Stimulated activated CD4-positive, alpha-beta T cell treated with anti-CD3 and anti-CD28 coated beads, Interleukin-12 subunit alpha, Interleukin-12 subunit beta, amount 100 ng/mL, for 24 hours (primary cell): ENCODE measurements at places on chromosomes 1 and 21.

DNA sequence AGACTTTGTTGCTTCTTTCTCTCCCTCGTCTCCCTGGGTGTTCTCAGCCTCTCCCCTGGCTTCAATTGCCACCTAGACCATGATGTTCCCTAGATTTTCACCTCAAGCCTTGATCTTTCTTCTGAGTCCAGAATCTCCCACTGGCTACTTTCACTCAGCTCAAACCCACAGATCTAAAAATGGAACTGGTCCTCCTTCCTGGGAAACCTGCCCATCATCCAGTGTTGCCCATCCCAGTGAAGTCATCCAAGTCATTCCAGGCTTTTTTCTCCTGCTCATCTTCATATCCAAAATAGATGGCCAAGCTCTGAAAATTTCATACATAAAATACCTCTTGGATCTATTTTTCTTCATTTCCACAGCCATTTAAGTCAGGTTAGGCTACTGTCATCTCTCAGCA is 347.4 kb downstream of the KCNH1 start:
- DNase-seq, result no peak

DNA sequence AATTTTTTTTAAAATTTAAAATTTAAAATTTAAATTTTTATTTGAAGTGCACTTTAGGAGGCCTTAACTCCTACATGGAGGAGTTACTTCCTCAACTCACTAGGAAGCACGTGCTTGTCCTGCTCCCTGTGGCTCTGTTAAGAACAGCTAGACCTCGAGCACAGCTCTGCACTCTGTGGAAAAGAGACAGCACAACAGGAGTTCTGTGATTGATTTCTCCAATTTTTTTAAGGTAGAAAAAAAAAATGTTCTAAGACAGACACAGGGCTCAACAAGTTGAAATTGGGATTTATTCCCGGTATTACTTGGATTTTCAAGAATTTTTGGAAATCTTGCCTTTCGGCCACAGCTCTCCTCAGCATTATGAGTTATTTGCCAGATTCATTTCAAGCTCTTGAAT is 356.6 kb upstream of the LYPLAL1 start:
- DNase-seq, result no peak

DNA sequence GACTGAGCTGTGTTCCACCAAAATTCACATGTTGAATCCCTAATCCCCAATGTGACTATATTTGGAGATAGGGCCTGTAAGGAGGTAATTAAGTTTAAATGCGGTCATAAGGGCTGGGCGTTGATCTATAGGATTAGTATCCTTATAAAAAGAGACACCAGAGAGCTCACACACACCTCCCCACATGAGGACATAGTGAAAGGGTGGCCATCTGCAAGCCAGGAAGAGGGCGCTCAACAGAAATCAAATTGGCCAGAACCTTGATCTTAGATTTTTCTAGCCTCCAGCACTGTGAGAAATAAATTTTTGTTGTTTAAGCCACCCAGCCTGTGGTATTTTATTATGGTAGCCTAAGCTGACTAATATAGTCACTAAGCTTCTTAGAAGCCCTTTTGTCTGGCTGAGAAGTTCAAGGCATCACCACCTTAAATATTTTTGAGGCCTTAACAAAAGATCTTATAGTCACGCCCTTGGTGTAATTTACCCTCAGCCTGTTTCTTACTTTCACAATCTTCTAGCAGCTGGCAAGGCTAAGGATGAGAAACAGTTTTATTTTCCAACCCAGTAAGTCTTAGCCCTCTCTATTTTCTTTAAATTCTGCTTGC is 28.8 kb downstream of the GORAB start:
- no peak for DNase-seq

DNA sequence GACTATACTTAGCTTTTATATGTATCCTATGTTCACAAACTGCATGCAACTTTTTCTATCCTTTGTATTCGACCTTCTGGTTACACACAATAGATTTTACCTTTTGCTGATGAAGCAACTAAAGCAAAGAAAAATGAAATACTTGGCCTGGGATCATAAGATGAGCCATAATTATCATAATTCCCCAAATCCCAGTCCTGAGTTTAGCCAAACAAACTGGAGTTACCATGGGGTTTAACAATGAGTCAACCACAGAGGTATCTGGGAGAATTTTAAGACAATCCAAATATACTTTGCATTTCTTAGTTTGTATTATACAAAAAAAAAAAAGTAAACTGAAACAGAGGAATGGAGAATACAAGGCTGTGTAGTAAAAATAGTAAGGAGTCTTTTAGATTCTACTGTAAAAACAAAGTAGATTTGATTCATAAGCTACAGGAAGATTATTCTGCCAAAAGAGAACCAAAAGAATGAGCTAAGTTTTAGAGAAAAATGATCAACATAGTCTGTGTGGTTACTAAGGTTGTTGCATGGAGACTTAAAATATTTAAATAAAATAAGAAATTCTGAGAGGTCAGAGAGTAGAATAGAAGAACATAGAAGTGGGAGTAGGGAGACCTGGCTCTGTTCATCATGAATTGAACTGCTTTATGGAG is 60.4 kb upstream of the GORAB start:
- DNase-seq, result no peak

GRCh38 chr1:44519035-44519676 is 114.1 kb downstream of the RNF220 start:
- no peak for DNase-seq

GRCh38 chr1:55640708-55641473 is 425.7 kb upstream of the USP24 start:
- DNase-seq, result peak; percentile 2

DNA sequence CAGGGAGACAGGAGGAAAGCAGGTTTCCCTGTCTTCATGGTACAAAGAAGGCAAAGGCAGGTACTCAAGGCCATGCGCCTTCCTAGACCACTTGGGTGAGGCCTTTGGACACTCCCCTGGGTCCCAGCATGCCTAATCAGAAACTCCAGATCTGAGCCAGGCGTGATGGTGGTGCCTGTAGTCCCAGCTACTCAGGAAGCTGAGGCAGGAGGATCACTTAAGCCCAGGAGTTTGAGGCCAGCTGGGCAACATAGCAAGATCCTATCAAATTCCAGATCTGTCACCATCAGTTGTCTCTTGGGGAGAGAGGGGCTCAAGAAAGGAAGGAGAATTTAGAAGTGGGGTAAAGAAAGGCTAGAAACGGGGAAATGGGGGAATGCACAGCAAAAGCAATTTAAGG is 96.3 kb upstream of the SLC25A33 start:
- DNase-seq, result no peak

GRCh38 chr21:43957611-43958362 is 54.3 kb upstream of the TRAPPC10 start:
- DNase-seq, result no peak

- DNase-seq, result no peak
Measured at GRCh38 chr1:93588206-93588605, 93.4 kb downstream of the BCAR3 start.

DNA sequence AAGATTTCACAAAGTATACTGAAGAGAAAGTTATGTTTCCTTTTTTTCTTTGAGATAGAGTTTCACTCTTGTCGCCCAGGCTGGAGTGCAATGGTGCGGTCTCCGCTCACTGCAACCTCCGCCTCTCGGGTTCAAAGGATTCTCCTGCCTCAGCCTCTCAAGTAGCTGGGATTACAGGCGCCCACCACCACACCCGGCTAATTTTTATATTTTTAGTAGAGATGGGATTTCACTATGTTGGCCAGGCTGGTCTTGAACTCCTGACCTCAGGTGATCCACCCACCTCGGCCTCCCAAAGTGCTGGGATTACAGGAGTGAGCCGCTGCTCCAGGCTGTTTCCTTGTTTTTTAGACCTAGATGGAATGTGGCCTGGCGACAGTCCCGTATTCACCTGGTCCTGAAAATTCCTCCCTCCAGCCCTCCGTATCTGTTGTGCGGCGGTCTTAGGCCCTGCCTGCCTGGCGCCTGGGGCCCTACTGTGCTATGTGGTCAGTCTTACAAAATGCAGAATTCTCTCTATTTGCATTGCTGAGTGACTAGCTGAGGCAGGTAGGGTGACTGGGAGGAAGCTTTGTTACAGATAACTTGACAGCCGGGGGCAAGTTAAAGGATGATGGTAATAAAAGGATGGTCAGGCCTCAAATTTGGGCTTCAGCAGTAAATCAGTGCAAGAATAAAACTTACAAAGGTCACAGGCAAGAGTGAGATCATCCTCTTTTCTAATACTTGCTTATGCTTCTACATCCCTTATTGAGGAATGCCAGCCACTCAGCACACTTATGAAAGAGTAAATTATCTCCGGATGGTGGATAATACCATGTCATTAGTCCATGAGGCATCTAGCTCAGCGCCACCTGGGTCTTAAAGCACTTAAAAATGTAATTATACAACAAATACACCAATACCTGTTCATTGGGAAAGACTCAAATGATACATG is 30.3 kb downstream of the PARK7 start:
- DNase-seq, result no peak

GRCh38 chr21:44455524-44456213 is 359 bp downstream of the LRRC3 start:
- no peak for DNase-seq
